Islet precursor cell (in vitro differentiated cells): ENCODE measurements at places on chromosomes 4 and X.

DNA sequence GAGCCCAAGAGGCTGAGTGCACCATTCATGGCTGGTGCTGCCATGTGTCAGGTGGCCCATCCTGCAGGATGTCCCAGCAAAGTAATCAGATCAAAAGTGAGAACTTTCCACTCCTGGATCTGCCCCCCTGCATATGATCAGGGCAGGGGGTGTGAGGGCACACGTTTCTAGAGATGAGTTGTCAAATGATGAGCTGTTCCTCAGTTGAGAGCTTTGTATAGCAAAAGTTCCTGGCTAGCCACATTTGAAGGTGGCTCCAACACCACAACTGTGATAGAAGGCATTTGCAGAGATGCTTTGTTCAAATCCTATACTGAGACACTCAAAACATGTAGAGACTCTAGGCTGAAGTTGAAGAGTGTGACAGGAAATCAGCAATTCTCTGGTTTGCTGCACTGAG, 501.8 kb downstream of the BCOR start:
- DNase-seq, result no peak

DNA sequence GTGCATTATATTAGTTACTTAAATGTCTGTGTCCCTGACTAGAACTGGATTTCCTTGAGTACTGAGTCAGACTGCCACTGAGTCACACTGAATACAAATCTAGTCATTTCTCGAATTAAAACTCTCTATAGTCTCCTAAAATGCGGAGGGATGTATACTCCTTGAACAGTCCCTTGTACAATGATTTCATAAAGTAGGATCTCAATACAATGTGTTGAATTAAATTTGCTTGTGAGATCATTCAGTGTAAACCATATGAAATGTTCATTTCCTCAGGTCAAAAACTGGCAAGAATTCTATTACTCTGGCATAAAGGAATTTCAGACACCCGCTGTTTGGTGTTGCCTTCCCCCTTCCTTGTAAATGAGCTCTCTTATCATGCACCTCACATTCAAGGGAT, 17.5 kb upstream of the FAM241A start:
- DNase-seq, result no peak

DNA sequence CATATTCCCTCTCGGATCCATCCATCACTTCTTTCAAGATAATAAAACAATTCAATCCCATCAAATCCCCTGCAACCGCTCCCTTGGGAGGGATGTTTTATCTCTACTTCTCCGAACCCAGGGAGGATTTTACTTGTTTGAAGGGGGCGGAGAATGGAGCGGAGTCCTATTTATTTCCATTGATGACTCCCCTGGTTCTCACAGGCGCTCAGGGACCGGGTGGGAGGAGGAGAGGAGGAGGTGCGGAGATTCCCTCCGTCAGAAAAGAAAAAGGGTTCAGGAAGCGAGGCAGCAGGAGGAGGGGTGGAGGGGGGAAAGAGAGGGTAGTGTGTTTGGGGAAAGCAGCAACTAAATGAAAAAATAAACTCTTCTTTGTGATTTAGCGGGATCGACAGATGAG, 2.1 kb downstream of the NDNF start:
- no peak for DNase-seq

DNA sequence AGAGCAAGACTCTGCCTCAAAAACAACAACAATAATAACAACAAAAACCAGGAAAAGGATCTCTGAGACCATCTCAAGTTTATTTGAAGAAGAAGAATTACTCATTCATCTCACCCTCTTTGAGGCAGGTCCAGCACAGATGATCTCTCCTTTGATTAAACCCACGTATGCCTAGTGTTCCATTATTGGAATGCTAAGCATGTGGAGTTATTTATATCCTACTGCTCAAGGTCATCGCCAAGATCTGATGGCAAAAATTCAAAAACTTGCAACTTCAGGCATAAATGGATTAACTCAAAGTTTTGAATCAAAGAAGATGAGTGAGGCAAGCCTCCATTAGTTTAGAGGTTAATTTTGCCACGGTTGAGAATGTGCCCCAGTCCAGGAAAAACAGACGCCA, 184.2 kb downstream of the DHRSX start:
- no peak for DNase-seq

- no peak for DNase-seq
Observed at GRCh38 chr4:62622089-62622488, 1422.0 kb downstream of the ADGRL3 start.

- DNase-seq, result no peak
Observed at GRCh38 chrX:153857348-153857903, 27.1 kb upstream of the PDZD4 start.

- DNase-seq, result no peak
Observed at GRCh38 chr4:33661636-33662035, 2582.7 kb downstream of the ARAP2 start.

DNA sequence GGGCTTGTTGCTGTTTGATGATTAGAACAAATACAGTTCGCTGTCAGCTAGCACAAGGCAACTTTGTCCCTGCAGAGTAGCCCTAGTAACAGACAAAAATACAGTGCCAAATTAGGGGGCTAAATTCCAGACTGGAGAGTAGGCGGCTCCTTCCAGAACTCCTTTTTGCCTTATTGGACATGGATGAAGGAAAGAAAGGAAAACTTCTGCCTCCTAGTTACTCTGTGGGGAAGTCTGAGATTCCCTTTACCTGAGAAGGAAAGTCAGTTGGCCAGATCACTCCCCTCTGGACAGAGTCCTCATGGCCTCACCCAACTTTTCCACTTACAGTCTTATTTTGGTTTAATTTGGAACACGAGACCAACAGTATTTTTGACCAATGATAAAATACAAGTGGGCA, 140.5 kb upstream of the ADAMTS3 start:
- no peak for DNase-seq

DNA sequence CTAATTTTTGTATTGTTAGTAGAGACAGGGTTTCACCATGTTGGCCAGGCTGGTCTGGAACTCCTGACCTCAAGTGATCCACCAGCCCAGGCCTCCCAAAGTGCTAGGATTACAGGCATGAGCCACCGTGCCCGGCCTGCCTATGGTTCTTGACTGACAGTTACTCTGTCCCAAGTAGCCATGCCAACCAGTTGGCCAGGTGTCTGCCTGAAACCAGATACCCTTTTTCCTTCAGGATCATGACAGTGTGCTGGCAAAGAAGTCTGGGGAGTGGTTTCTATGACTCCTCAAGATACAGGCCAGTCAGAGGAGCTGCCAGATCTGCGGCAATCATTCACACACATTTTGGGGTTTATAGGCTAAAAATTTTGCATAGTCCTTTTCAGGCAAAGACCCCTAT, 1.7 kb upstream of the LAS1L start:
- DNase-seq, result no peak

GRCh38 chr4:73575660-73576059, 44.6 kb downstream of the RASSF6 start:
- DNase-seq, result no peak

DNA sequence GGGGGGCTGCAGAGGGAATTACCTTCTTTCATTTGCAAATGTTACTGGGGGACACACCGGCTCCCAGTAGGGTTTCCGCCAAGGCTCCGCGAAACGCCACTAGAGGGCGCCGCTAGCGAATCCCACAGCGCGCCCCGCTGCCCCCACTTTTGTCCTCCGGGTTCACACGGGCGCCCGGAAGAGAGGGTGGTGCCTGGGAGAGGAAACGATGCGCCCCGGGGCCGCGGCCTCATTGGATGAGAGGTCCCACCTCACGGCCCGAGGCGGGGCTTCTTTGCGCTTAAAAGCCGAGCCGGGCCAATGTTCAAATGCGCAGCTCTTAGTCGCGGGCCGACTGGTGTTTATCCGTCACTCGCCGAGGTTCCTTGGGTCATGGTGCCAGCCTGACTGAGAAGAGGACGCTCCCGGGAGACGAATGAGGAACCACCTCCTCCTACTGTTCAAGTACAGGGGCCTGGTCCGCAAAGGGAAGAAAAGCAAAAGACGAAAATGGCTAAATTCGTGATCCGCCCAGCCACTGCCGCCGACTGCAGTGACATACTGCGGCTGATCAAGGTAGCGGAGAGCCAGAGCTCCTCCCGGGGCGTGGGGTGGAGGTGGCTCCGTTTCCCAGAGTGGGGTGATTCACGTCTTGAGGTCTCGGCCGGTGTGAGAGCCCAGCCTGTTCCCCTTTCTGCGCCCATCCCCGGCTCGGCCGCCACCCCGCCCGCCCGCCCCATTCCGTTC, at the start of gene SAT1:
TSS of gene SAT1 (plus strand) at position 311 of the 726 bp plus-strand sequence. CDS start at position 490, 179 bp downstream.
- peak; percentile 99 for DNase-seq

GRCh38 chrX:15718283-15718970, 19.6 kb upstream of the CA5B start:
- DNase-seq, result no peak

- DNase-seq, result no peak
Observed at GRCh38 chrX:10197279-10198210, 40.8 kb downstream of the CLCN4 start.

DNA sequence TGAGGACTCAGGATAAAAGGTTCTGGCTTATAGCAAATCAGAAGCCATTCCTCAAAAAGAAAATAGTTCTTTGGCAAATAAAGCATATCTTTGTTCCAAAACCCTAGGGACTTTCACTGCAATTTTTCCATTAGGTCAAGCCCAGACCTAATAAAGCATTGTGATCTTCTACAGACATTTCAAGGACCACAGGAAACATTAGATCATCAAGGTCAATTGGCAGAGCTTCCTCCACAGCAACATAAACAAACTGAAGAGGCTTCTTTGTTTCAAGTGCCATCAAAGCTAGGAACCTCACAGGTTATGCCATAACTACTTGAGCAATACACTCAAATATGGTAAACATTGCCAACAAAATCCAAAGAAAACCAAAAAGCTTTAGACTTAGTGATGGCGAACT, 144.9 kb downstream of the ANXA5 start:
- no peak for DNase-seq

DNA sequence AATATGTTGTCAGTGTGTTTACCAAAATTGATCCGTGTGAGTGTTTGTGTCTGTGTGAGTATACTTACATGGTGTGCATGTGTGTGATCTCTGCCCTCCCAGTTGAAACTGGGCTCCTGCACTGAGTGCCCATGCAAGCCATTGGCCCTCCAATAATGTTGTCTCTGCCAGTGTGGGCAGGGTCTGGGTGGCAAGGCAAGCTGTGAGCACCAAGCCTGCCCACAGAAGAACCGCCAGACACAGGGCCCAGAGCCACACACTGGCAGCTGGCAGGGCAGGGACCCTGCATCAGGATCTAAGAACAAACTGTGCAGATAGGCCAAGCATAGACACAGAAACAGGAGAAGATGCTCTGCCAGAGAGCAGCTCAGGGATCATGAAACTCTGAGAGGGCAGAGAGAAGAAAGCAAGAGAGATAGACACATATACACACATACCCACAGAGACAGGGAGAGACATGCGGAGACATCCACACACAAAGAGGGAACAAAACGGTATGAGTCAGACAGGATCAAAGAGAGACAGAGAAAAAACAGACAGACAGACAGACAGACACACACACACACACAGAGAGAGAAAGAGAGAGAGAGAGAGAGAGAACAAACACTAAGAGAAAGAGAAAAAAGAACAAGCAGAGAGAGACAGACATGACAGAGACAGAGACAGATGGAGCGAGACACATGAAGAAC, 555.0 kb downstream of the MID1IP1 start:
- no peak for DNase-seq

GRCh38 chr4:15037923-15038541, 35.8 kb downstream of the CPEB2 start:
- no peak for DNase-seq

- no peak for DNase-seq
Observed at GRCh38 chrX:130714135-130714534, 188.9 kb downstream of the ENOX2 start.

- DNase-seq, result no peak
Observed at GRCh38 chrX:19659929-19660328, 144.6 kb upstream of the MAP3K15 start.

DNA sequence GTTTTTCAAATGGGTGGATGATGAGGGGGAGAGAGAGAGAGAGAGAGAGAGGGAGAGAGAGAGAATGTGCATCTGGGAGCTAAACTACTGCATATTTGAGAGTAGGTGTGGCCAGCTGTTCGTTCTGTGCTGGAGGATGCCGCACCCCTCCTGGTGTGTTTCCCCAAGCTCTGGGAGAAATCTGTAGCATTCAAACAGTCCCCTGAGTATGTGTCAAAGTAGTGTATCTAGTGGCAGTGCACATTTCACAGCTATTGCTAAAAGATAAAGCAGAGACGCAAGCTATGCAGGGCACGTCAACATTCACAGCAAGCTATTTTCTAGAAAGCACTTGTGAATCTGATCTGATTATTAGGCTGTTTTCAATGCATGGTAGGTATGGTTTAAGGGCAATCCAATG, 83.5 kb upstream of the LIMCH1 start:
- no peak for DNase-seq

GRCh38 chr4:136967069-136967468, 565.2 kb downstream of the PCDH18 start:
- no peak for DNase-seq

GRCh38 chrX:150730719-150731118, 37.5 kb downstream of the MTMR1 start:
- no peak for DNase-seq

GRCh38 chr4:137700072-137700471, 167.8 kb upstream of the PCDH18 start:
- no peak for DNase-seq

GRCh38 chr4:81465406-81466340, 6.0 kb downstream of the RASGEF1B start:
- no peak for DNase-seq

GRCh38 chrX:70446380-70447350, 2.0 kb downstream of the DLG3 start:
- no peak for DNase-seq

DNA sequence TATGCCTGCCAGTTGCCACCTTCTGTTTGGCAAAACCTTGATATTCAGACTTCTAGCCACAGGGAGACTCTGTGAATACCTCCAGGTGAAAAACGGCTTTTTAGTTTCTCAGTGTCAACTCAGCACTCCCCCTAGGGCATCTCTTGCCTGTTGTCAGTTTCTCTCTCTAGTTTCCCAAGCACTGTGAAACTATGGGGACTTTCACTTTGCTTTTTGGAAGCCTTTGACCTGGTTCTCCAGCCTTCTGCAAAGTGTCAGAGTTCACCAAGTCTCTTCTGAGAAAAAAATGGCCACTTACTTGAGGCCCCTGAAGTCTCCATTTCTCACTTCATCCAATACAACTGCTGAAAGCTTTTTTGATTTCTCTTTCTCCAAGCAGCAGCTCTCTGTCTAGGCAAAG, 521.5 kb downstream of the INPP4B start:
- no peak for DNase-seq

GRCh38 chr4:1116838-1117237, 3.5 kb upstream of the RNF212 start:
- DNase-seq, result no peak

DNA sequence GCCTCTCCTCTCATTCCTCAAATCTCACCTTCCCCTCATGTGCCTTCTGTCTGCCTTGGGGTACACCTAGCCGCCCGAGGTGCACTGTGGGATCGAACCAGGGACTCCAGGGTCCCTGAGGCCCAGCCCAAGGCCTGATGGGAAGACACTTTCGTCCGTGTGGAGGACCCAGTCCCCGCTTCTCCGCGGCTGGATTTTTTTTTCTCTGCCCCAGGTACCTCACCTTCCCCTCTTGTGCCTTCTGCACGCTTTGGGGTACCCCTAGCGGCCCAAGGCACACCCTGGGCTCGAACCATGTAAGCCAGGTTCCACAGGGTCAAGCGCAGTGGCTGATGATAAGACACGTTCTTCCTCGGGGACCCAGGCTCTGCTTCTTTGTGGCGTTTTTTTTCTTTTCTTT, 530.7 kb downstream of the CWH43 start:
- DNase-seq, result peak; percentile 25
